Activated CD4-positive, alpha-beta T cell treated with anti-CD3 and anti-CD28 coated beads, Interleukin-2, amount 10 ng/mL, durations not matched to agents 24 days and 14 days (primary cell): ENCODE measurements at places on chromosomes 4 and X.

- DNase-seq, result no peak
These were observed 6.6 kb upstream of the PTPN13 start for GRCh38 chr4:86587381-86588140.

GRCh38 chr4:4852591-4853362 is 6.7 kb upstream of the MSX1 start:
- peak; percentile 65 for DNase-seq

DNA sequence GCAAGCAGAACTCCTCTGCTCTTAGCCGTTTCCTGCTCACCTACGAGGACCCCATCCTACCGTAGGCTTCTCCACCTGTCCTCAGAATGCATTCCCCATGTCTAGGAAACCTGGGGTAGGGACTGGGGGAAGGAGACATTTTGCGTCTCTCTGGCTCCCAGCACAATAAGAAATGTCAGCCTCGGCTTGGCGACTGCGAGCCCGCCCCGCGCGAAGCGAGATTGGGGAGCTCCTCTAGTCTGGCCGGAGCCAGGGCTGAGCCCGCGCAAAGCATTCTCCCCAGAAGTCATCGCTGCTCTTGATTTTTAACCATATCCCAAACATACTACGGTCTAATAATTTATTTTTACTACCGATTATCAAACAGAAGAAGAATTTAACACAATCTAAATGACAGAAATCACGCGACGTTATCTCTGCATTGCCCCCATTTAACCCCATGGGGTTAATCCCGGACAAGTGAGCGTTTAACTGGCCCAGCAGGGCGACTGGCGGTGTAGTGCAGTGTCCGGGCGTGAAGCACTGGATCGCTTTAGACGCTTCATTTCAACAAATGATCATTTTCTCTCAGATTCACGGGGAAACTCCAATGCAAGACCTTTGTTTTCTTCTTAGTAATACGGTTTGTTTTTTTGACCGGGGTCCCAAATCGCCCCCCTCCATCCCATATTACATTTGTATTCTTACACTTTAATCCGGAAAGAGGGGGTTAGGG is 8.0 kb upstream of the PITX2 start:
- peak; percentile 68 for DNase-seq

- no peak for DNase-seq
These were observed 19.7 kb downstream of the CXCL3 start for GRCh38 chr4:74018771-74019170.

- DNase-seq, result no peak
These were observed 136.3 kb downstream of the ZNF330 start for GRCh38 chr4:141356963-141357335.

DNA sequence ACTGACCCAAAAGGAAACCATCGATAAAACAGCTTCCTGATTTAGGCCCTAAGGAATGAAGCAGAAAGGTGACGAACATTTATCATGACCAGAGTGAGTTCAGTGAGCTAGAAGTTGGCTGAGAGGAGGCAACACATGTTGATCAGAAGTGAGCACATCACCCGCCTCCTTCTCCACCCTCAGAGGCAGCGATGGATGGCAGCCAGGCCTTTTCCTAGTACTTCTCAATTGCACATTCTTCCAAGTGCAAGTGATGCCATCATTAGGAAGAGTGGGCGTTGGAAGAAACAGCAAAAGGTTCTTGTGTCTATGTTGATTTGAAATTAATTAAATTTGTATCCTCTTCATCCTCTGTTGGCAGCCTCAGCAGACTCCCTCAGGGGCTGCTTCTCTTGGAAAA is 51.7 kb downstream of the TMEM154 start:
- no peak for DNase-seq

GRCh38 chrX:31258166-31258565 is 186.3 kb upstream of the FTHL17 start:
- DNase-seq, result no peak

- no peak for DNase-seq
These were observed 17.1 kb downstream of the RNF4 start for GRCh38 chr4:2485956-2486355.

- no peak for DNase-seq
These were observed 375.8 kb upstream of the CXorf51B start for GRCh38 chrX:146433771-146434170.

GRCh38 chr4:138393886-138394610 is 151.9 kb upstream of the SLC7A11 start:
- DNase-seq, result no peak

DNA sequence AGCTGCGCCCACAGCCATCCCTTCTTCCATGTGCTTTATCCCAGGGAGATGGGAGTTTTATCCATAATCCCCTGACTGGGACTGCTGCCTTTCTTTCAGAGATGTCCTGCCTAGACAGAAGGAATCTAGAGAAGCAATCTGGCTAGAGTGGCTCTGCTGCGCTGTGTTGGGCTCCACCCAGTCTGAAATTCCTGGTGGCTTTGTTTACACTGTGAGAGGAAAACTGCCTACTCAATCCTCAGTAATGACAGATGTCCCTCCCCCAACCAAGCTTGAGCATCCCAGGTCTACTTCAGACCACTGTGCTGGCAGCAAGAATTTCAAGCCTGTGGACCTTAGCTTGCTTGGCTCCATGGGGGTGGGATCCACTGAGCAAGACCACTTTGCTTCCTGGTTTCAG is 116.9 kb upstream of the AR start:
- DNase-seq, result no peak

DNA sequence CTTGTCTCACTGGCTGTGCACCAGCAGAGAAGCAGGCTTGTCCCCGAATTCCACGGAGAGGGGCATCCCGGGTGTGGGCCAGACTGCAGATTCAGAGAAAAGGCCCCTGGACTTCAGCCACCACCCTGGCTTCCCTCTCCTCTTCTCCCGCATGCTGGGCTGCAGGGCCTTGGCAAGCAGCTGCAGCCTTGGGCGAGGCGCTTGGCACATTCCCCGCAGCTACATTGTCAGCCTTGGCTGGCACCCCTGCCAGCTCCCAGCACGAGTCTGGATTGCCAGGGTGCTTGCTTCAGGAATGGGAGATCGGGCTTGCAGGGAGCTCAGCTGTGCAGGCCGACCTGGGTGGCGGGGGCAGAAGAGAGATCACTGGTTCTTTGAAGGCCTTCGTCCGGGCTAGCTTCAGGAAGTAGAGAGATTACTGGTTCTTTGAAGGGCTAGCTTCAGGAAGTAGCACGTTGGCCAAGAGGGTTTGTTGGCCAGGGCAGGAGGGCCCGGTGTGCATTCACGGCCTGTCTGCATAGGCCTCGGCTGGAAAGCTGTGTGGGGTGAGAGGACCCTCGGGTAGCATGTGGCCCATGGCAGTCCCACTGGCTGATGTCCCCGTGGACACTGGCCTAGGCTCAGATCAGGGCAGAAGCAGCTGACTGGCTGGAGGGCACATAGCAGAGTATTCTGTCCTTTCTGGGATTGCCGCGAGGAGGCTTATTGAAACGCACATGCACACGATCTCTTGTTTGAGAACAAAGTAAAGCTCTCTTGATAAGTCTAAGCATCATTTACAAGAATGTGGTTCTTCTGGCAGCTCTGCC is 2.7 kb downstream of the ABCD1 start:
- DNase-seq, result peak; percentile 56

GRCh38 chr4:40909363-40909876 is 159.7 kb downstream of the NSUN7 start:
- DNase-seq, result peak; percentile 68

DNA sequence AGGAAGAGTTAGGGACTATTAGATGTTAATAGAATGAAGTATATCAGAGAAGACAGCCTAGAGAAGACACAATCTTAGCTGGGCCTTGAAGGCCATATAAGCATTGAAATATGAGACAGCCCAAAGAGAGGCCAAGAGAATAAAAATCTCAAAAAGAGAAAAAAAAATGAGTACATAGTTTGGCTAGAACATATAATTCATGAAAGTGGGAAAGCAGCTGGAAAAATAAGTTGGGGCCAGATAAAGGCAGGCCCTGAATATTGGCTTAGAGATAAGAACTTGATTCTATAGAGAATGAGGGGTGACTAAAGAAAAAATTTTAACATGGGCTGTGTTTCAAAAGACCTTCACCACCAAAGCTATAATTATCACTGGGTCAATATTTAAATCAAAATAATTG is 7.4 kb upstream of the UTP3 start:
- no peak for DNase-seq

DNA sequence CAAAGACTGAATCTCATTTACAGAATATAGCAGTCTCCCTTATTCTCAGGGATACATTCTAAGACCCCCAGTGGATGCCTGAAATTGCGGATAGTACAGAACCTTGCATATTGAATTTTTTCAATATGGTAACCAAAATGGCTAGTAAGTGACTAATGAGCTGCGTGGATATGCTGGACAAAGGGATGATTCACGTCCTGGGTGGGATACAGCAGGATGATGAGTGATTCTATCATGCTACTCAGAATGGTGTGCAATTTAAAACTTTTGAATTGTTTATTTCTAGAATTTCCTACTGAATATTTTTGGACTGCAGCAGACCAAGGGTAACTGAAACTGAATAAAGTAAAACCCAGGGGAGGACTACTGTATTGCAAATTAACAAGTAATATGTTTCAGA is 66.7 kb downstream of the STAG2 start:
- DNase-seq, result no peak

DNA sequence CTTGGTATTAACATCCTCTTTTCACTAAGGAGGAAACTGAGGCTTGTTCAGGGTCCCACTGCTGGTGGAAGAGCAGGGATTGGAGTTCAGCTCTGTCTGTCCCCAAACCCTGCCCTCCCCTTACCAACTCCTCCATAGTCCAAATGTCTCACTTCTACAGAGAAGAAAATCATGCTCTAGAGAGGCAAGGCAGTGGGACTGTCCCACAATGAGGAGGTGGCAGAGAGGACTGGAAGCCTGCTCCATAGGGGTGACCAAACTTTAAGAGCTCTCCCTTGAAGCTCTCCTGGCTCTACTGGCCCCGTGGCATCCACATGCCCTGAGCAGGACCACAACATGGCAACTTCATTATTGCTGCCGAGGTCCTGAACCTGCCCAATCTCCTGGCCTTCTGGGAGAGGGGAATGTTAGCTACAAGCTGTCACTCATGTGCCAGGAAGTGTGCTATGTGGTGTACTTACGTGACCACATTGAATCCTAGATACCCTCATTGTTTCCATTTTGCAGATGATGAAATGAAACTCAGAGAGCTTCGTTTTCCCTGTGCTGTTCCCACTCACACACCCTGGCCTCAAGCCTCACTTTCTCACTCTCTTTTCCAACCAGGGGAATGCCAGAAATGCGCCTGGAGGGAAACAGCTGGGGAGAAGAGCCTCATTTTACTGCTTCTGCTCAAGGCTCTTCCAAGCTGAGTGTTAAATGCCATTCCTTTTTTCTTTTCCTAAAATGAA is 71.5 kb downstream of the ANAPC4 start:
- no peak for DNase-seq

DNA sequence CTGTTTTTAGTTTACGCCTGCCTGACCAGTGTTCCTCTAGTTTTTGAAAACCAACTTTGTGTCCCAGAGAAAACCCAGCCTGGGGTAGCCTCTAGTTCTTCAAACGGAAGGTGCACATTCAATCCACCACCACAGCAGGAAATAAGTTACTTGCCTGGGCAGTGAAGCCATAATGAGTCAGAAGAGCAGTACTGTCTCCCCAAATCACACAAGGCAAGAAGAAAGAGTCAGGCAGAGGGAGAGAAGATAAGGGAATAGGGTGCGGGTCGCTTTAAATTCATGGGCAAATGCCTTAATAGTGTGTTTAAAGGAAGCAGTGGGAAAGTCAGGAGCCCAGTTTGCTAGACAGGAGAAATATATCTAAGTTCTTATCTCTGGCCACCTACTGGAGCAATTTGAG is 333.8 kb upstream of the GRIA3 start:
- no peak for DNase-seq

- no peak for DNase-seq
These were observed 17.8 kb downstream of the DKK2 start for GRCh38 chr4:107018344-107018735.

GRCh38 chr4:8560265-8561047 is 19.7 kb upstream of the GPR78 start:
- no peak for DNase-seq

GRCh38 chr4:160184884-160185283 is 1082.0 kb downstream of the RAPGEF2 start:
- DNase-seq, result no peak

DNA sequence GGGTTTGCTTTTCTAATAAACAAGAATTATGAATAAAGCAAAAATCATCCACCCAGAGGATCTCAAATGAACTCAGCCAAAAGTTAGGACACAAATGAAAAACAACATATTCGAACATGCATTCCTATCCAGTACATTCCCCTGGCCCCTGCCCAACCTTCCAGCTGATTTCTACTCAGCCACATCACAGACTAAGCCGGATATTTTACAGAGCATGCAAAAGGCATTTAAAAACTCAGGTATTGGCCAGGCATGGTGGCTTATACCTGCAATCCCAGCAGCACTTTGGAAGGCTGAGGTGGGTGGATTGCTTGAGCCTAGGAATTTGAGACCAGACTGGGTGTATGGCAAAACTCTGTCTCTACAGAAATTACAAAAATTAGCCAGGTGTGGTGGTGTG is 54.6 kb downstream of the RELL1 start:
- DNase-seq, result no peak

- no peak for DNase-seq
These were observed 16.3 kb upstream of the RP2 start for GRCh38 chrX:46820391-46821100.

DNA sequence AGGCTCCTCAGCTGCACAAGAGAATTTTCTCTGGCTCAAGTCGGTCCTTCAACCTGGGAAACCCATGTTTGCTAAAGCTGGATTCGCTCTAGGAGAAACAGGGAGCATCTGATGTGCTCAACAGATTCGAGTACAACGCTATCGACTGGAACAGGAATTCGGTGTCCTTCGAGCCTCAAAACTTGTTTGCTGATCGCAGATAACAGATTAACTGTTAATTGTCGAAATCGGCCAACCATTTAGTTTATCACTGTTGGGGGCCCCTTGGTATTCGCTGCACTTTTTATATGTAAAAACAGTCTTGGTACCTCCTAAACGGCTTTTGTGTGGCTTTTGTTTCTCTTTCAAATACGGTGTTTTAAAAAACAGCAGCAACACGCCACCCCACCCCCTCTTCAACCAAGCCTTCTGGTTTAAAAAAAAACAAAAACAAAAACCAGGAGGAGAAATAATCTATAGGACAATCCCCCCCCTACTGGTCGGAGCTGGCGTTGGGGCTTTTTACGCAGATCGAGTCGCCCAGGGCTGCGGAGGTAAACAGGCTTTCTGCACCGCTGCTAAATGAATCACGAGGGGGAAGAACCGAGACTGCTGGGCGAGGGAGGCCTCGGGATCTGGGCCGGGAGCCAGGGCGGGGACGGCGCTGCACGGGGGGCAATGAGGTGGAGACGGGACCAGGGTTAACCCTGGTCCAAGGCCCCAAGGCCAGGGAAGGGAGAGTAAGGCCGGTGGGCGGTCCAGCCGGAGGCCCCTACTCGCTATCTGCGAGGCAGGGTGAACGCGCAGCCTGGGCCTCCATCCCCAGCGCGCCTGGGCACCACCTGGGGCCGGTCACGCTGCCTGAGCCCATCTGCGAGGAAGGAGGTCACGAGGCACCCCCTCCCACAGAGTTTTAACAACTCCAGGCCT is 71.7 kb upstream of the BCOR start:
- peak; percentile 93 for DNase-seq

DNA sequence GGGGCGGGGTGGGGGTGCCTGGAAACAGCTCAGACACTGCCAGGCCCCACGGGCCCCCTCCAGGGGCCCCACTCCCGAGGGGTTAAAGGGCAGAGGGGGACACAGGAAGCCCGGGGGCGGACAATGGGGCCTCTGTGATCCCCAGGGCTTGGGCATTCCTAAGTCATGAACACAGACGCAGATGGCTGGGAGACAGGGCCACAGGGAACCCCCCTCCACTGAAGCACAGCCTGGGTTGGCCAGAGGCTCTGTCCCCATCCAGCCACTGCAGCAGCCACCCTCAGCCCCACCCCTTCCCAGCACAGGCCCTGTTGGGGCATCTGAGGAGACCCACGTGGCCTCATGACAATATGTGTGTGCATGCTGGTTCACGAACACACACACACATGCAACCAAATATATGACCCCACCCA is 3.9 kb downstream of the L1CAM start:
- DNase-seq, result no peak
